ENCODE measurements at places on chromosomes 4 and X. TPM values are rescaled to one million over a fixed set of nuclear protein-coding genes. Genes with fewer than 3 reads are reported as not detected.

DNA sequence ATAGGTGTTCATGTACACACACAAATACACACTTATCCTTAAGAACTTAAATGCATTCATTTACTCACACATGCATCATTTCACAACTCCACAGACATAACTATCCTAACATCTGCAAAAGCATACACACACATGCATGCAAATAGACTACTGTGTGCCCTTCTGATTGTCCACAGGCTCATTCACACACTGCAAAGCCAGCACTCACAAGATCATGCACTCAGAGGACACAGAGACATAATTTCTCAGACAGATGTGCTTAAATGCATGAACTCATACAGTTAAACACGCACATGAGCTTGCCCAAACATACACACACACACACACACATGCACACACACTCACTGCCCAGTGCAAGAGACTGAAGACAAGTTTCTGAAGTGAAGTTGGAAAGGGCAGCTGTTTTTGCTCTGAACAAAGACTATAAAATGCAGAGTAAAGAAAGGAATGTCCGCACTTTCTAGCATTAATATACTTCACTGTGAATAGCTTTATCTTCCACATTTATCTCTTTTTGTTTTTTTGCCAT is 1018.0 kb upstream of the HS3ST1 start:
- no peak for DNase-seq

- DNase-seq, result no peak
These were observed 1.9 kb upstream of the PPP3CA start for GRCh38 chr4:101348995-101349800.

DNA sequence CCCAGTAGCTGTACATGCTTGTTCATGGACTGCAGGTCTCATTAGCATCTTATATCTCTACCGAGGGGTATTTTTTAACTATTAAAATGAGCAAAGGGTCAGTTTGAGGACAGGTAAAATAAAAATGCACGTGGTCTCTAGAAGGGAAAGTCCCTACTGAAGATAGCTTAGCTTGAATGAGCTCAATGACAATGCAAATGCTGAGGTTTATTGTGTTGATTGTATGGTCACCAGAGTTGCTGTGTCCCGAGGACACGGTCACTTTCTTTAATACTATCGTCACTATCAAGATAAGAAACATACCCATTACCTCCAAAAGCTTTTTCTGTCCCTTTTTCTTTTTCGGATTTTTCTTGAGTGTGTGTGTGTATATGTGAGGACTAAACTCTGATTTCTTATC is 250.5 kb upstream of the PRKX start:
- DNase-seq, result no peak

DNA sequence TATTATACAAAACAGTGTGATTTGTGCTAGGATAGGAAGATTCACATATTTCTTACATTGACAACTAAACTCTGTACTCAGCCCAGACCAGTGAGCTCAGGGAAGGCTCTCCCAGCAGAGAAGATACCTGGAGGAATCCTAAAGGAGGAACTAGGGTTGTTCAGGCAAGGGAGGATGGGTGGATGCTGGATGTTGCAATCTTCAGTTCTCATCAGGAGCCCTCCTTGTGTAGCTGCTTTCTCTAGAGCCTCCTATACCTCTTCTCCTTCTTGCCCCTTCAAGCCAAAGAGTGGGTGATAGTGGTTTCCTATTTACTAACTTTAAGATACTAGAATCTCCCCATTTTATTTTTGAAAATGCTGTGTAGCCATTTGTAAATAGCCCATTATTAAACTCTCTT is 117.3 kb downstream of the NKX6-1 start:
- DNase-seq, result no peak

GRCh38 chrX:39677978-39678791 is 419.6 kb downstream of the BCOR start:
- DNase-seq, result no peak

The AADAT gene
- not detected for total RNA-seq

The ZBTB33 gene
- 17.9 TPM for total RNA-seq

The C4orf36 gene
- not detected for total RNA-seq

The MUC7 gene
- not detected for total RNA-seq
